ENCODE measurements at places on chromosomes 4 and X.
A peak's percentile ranks its signal among the peaks of the same experiment; 100 is the strongest.

DNA sequence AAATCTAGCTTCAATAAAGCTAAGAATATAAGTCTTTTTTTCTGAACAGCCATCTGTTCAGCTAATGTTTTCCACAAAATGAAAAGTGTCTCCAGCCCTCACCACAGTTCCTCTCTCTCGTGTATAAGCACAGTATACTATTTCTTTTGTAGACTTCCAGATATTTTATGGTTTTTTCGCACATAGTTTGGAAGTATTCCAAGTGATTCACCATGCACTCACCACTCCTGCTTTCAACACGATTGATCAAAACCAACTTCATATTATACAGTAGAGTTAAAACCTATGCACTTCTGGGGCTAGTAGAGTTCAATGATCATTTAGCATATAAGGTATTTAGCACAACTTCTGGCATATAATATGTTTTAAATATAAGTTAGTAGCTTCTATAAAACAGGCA, 105.8 kb upstream of the DCAF12L1 start:
- no peak for DNase-seq

DNA sequence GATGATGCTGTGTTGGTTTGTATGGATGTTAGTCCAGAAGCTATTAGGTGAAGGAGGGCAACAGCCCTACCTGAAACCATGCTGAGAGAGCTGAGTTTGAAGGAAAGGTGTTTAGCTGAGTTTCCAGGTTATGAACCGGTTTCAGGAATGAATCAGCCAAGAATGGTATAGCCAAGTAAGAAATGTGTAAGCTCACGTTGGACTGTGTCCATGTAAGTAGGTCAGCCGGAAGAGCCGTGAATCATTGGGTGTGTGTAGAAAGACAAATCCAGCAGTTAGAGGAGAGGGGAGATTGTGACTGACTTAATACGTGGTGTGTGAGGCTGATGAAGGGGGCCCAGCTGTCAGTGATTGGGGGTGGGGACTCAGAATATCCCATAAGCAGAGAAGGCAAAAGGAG, 77.2 kb upstream of the SPIN4 start:
- DNase-seq: no peak

- DNase-seq: no peak
Observed at GRCh38 chr4:38347251-38347650, 316.7 kb upstream of the KLF3 start.

DNA sequence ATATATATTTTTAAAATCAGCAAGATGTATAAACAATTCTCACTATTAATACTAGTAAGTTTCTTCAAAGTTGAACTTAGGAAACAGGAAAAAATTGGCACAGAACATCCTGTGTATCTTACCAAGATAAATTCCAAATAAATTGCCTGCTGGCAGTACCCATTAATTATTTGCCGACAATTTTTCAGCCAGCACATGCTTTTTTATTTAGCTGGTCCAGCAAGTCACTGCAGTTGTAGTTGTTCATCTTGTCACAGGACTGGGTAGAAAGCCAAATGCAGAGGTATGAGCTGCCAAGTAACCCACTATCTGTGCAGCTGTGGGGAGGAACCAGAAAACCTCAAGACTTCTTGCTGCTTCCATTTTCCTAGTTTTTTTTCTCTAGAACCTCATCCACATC, 113.4 kb downstream of the PACRGL start:
- DNase-seq: no peak

- no peak for DNase-seq
Observed at GRCh38 chr4:88535090-88535755, 11.6 kb upstream of the PYURF start.

- DNase-seq: no peak
Observed at GRCh38 chrX:54246866-54247265, 63.8 kb upstream of the FAM120C start.

- peak; percentile 68 for DNase-seq
Observed at GRCh38 chr4:186728631-186729271, 5.1 kb upstream of the FAT1 start.

- no peak for DNase-seq
Observed at GRCh38 chr4:25065431-25065858, 34.7 kb upstream of the LGI2 start.

- peak; percentile 76 for DNase-seq
Observed at GRCh38 chrX:68443155-68443868, 10.0 kb upstream of the OPHN1 start.

- no peak for DNase-seq
Observed at GRCh38 chr4:74453037-74453635, 8.2 kb downstream of the AREG start.

DNA sequence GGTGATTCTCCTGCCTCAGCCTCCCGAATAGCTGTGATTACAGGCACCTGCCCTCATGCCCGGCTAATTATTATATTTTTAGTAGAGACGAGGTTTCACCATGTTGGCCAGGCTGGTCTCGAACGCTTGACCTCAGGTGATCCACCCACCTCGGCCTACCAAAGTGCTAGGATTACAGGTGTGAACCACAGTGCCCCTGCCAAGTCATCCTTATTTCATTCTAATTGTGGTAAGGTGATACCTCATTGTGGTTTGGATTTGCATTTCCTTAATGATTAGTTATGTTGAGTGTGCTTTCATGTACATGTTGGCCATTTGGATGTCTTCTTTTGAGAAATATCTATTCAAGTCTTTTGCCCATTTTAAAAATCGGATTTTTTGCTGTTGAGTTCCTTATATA, 93.0 kb downstream of the USP9X start:
- no peak for DNase-seq

DNA sequence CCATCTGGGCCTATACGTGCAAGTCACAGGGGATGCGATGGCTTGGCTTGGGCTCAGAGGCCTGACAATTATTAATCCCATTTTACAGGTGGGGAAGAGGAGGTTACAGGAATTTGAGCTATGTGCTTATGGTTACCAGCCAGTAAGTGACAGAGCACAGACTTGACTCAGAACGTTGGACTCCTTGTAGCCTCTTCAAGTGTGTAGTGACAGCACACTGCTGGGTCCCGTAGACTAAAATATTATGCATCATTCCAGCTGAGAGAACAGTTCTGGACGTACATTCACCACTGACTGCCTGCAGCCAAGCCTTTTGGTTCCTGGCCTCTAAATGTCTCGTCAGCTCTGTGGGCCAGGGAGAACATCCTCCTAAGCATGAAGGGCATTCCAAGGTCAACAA, 314.5 kb downstream of the GPAT3 start:
- peak; percentile 58 for DNase-seq

DNA sequence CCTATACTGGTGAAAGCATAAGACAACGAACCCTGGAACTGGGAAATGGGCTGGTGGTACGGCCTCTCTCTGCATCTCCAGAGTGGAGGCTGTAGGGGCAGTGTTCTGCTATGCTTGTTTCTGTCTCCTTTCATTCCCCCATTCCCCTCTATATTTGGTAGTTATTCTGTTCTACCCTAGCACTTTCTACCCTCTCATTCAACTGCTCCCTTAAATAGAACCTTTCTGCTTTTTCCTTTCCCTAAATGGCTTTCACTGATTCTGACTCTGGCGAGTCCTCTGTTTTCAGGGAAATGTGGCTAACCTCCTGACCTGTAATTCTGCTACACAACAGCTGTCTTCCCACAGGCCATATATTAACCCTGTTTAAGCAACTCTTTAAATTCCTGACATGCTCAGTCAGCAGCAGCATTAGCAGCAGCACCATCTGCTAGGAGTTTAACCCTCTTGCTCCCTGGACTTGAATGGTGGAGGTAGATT, 94.2 kb downstream of the CXCL13 start:
- DNase-seq: peak; percentile 88

DNA sequence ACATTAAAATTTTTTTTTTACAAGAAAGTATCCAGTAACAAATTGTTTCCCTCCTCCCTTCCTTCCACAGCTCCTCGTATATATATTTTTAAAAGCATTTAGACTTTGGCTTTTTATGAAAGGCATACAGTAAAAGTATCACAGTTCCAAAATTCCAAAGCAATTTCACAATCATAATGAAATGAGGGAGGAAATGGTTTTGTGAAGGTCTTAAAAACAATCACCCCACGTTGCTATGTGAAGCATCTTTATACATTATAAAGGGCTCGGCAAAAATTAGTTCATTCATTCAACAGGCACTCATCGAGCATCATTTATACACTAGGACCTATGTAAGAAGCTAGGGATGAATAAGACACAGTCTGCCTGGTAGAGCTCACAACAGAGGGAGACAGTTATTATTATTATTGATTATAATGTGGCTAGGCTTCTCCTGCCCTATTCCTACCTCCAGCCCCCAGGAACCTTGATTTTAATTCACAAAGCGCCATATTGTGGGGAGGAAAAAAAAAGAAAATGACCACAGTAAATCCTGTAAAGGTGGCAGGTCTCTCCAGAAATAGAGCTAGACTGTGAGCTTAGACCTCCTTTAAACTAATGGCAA, 239.9 kb downstream of the MAML3 start:
- DNase-seq: peak; percentile 43

GRCh38 chrX:88136328-88136727, 610.7 kb upstream of the CPXCR1 start:
- no peak for DNase-seq
